Stimulated activated CD4-positive, alpha-beta T cell treated with anti-CD3 and anti-CD28 coated beads, Interleukin-2, amount 100 ng/mL, for 48 hours (primary cell): ENCODE measurements at places on chromosomes 1 and 21.
A peak's percentile ranks its signal among the peaks of the same experiment; 100 is the strongest.

- DNase-seq: peak; percentile 3
Observed at GRCh38 chr1:119988306-119989062, 81.0 kb downstream of the NOTCH2 start.

DNA sequence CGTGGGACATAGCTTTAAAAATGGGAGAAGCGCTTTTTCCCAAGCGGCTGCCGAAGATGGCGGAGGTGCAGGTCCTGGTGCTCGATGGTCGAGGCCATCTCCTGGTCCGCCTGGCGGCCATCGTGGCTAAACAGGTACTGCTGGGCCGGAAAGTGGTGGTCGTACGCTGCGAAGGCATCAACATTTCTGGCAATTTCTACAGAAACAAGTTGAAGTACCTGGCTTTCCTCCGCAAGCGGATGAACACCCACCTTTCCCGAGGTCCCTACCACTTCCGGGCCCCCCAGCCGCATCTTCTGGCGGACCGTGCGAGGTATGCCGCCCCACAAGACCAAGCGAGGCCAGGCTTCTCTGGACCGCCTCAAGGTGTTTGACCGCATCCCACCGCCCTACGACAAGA, 245.5 kb downstream of the MRPL39 start:
- no peak for DNase-seq

- no peak for DNase-seq
Observed at GRCh38 chr21:40556442-40556968, 290.5 kb downstream of the DSCAM start.

- DNase-seq: no peak
Observed at GRCh38 chr1:220952961-220953643, 73.9 kb downstream of the HLX start.

- no peak for DNase-seq
Observed at GRCh38 chr21:28794371-28794851, 198.3 kb downstream of the LTN1 start.

DNA sequence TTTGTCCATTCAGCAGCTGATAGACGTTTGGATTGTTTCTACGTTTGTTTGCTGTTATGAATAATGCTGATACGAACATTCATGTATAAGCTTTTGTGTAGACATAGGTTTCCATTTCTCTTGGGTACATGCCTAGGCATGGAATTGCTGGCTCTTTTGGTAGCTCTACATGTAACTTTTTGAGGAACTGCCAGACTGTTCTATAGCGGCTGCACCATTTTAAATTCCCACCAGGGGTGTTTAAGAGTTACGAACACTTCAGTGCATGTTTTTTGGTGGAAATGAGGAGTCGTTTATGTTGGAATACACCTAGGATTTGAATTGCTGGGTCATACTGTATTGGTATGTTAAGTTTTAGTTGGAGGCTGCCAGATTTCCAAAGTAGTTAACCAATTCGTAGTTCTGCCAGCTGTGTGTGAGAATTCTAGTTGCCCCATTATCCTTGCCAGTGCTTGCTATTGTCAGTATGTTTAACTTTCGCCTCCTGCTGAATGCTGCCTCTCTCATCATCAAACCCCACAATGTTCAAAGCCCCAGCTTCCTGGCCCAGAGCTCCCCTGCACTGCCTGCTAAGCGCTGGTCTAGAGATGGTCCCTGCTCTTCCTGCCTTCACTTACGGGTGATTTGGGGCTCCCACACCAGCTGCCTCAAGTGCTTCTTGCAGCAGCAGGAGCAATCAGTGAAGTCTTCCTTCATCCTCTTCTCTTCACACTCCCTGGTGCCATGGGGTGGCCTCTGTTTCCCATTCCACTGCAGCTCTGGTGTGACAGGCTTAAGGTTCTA, 81.0 kb downstream of the MAN1C1 start:
- no peak for DNase-seq

DNA sequence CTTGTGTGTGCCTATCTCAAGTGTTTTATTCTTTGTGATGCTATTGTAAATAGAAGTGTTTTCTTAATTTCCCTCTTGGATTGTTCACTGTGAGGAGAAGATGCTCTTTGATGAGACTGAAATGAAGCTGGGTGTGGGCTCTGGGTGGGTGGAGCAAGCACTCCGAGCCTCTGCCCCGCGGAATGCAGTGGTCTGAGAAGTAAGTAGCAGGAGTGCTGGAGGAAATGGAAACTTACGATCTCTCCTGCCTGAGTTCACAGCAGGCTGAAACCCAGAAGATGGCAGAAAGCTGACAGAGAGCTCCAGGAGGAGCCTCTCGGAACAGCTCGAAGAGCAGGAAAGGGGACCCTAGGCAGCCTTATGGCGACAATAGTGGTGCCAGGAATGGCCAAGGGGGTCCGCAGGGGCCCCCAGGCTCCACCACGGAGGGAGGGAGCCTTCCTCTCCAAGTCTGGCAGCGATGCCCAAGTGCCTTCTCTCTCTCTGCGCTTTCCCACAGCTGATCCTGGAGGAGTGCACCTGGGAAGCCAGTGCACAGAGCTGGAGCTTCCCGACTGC, 126.8 kb upstream of the COL6A1 start:
- no peak for DNase-seq

DNA sequence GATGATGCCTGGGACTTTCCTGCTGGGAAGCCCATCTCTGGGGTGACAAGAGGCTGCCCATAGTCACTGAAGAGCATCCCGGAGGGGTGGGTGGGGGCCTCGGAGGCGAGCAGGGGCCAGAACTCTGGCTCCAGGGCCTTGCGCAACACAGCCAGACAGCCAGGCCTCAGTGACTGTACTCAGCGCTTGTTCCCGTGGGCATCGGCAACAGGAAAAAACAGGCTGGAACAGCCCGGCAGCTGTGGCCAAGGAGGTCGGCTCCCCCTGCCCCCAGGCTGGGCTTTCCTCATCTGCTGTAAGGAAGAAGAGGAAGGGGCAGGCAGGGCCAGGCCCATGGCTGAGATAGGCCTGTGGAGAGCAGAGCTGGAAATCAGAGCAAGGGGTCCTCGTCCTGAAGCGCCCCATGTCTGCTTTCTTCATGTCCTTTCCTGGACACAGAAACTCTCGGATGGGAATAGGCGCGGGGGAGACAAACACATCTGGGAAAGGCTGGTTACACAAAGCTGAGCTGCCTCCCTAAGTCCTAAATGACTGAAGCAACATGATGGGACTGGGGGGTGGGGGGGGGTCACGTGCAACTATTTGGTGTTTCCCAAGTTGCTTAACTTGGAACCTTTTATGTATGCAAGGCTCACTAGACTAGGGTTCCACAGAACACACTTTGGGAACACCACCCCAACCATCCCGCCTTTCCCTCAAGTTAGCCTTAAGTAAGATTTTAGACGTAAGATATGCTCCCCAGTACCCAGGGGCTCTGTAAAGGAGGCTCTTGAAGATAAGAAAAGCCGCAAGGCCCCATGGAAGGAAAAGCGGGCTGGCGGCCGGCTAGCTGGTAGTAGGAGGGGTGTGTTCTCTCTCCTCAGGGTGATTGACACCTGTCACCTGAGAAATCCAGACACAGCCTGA, 30.7 kb downstream of the HSPG2 start:
- DNase-seq: no peak

- no peak for DNase-seq
Observed at GRCh38 chr1:51518033-51518585, 957 bp downstream of the EPS15 start.

GRCh38 chr1:235782601-235783000, 84.1 kb downstream of the LYST start:
- DNase-seq: no peak

GRCh38 chr21:34875830-34876229, 173.3 kb downstream of the RUNX1 start:
- no peak for DNase-seq

DNA sequence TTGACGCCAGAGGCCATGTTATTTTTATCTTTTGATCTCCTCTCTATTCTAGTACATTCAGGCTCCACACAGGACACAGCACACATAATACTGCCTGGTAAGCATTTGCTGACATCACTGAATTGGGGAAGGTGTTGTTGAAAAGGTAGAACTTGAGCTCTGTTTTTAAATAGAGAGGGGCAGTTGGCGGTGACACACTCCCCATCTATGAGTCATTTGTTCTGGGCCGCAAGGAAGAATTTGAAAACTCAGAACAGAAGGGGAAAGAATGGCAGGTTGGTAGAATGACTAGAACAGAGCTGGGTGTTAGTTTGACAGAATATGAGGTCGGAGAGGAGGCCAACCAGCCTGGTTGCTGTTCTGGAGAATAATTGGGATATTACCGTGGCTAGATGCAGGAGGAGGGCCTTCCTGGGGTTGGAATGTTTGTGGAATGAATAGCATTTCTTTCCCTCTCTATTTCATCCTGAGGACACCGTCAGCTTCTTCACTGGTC, 52.1 kb upstream of the ERRFI1 start:
- no peak for DNase-seq

DNA sequence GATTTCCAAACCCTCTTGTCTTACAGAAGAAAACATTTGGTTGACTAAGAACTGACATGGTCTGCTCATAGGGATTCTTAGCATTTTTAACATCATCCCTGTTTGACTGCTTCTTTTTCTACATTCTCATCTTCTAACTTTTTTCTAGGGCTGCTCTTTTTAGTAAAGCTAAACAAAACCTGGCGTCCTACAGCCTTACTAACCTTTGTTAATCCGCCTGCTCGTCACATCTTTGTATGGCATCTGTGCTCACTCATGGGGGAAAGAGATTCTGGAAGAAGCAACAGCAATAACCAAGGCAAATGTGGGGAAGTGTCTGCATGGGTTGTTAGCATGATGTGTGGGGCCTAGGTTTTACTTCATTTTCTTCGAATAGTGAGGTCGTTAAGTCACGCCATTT, 92.0 kb downstream of the KIF1B start:
- DNase-seq: no peak

DNA sequence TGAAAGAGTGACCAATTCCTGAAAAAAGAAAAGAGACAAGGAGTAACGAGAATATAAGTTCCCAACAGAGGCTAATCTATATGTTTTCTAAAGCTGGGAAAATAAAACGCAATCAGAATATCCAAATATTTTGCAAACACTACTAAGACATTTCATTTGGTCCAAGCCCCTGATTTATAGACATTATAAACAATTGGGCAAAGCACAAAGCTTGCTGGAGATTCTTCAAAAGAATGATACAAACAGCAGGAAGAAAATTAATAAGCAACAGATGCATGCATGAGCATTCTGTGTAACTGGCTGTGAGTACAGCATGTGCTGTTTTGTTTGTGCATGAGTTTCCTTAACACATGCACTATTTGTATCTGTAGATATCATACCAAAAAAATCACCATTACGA, 552.9 kb downstream of the LTN1 start:
- no peak for DNase-seq

DNA sequence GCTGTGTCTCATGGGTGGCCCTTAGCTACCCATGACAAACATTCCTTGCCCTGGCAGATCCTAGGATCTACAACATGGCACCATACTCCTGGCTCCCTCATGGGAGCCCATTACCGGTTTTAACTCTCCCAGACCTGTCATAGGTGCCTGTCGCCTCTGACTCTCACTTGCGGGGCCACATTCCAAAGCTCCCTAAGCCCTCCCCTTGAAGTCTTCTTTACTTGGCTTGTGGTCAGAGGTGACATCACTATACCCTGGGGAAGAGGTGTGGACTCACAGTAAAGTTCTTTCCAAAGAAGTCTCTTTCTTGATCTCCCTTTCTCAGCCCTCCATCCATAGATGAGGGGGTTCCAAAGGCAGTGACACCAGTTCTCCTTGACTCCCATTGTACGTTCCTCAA, 5.4 kb upstream of the SLAMF9 start:
- no peak for DNase-seq

DNA sequence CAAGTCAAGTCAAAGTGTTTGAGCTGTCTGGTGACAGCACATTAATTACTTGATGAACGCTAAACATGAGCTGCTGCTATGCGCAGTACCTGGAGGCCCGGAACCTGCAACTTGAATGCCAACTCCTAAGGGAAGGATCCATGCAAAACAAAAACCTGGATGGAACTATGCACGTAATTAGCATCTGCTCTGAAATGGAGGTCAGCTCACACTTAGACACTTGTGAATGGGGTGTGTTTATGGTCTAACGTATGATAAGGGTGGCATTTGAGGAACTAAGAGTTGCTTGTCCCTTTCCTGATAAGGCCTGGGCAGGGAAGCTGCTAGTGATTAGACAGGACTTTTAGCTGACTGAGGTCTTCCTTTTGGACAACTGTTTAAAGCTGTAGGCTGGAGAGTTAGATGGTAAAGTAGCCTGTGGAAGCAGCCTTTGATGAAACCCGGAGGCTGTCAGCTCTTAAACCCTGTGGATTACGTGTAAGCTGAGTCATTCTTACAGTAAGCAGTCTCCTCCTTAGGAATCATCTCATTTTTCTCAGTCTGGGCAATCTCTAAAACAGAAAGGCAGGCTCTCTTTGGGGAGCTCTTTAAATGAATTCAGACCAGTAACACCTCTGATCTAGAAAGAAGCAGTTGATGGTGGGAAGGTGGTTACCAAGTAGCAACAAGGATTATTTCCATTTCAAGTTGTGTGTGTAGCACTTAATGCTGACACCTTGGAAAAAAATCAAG, 6.8 kb downstream of the TENT5C start:
- DNase-seq: no peak

GRCh38 chr21:44761747-44762208, 39.8 kb downstream of the UBE2G2 start:
- DNase-seq: no peak

DNA sequence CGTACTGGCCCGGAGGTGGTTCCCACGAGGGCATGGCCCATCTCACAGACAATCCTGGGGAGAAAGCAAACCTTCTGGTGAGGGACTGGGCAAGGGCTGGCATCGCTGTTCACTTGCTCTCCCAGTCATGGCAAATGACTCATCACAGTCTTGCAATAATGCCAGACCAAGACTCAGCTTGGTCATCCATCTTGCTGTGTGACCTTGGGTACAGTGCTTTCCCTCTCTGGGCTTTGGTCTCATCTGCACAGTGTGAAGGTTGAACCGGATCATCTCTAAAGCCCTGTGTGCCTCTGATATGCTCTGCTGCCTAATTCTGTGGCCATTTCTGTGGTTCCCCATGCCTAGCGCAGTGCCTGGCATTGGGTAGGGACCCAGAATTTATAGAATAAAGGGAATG, 143.6 kb upstream of the CD34 start:
- DNase-seq: no peak

GRCh38 chr21:44407493-44407892, 47.8 kb upstream of the LRRC3 start:
- DNase-seq: no peak

DNA sequence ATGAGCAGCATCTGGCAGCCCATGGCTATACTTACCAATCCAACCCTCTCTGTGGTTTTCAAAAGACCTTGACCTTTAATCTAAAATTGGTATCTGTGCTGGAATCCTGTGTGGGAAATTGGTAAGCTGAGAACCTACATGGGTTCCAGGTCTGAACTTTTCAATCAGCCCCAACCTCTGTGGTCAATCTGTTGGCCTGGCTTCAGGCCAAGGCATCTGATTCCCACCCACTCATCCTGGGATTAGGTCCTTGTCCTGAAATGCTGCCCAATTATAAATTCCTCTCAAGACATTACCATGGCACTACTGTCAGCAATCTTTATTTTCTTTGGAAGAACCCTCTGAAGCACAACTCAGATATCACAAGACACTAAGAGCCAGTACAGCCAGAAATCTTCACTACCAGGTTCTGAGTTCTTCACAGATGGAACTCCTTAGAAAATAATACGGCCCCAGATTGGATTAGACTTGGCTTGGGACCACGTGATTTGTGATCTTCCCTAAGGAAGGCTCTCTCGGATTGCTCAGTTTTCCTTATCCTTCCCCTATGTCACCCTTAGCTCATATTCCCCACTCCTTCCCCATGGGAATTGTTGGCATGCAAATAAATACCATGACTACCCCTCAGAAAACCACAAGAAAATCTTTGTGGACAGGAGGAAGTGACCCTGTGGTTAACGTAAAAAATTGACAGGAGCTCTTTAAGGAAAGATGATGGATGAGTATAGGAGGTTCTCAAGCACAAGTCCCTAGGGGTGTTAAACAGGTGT, 207.9 kb upstream of the ST6GALNAC5 start:
- DNase-seq: no peak

- DNase-seq: no peak
Observed at GRCh38 chr21:31449921-31450535, 106.0 kb upstream of the TIAM1 start.
